ENCODE measurements at places on chromosomes 3 and 15.

GRCh38 chr3:119395923-119396358 is 67.5 kb downstream of the TMEM39A start:
- DNase-seq: no peak

GRCh38 chr3:145182196-145182911 is 978.6 kb downstream of the PLOD2 start:
- DNase-seq: peak; percentile 10

GRCh38 chr3:157027861-157028745 is 131.8 kb downstream of the CCNL1 start:
- DNase-seq: peak; percentile 3

- peak; percentile 54 for DNase-seq
Observed at GRCh38 chr3:48561045-48561736, 2.4 kb downstream of the UCN2 start.

GRCh38 chr3:11085093-11085840 is 69.0 kb upstream of the HRH1 start:
- DNase-seq: peak; percentile 47

DNA sequence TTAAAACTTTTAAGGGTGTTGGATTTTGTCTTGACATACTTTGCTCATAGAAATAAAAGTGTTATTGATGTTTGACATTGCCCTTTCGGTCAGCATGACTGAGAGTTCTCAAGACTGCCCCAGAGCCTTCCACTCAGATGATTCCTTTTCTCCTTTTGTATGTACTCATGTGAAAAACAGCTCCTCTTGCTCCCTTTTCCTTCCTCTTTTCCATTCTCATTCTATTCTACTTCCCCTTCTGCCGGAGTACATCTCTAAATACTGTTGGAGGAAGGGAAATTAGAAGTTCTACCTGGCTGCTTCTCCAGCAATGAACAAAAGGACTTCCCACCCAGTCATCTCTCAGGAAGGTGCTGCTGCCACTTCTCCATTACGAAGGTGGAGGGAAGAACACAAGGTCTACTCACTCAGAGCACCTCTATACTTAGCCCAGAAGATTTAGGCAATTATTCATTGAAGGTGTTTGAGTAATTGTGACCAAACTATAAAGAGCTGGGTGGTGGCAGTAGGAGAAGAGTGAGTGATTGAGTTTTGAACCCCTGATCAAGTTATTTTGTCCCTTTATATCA is 163.8 kb upstream of the MBNL1 start:
- no peak for DNase-seq

DNA sequence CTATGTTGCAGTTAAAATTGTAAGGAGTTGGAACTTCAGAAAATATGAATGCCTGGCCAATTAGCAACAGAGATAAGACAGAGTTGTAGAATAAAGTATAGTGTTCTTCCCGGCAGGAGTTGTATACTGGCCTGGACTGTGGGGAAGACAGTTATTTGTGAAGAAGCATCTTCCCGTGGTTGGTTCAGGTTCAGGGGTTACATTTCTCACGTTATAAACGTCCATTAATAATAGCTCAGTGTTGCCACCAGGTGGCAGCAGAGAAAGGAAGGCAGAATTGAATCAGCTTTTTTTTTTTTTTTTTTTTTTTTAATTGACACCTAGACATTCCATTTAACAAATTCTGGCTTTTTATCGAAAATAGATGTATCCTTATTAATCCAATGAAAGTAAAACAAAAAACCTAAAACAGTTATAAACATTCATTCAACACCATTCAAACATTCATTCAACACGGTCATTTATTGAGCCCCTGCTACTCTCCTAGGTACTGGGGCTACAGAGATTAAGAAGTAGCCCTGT is 66.4 kb upstream of the NR2E3 start:
- peak; percentile 49 for DNase-seq

DNA sequence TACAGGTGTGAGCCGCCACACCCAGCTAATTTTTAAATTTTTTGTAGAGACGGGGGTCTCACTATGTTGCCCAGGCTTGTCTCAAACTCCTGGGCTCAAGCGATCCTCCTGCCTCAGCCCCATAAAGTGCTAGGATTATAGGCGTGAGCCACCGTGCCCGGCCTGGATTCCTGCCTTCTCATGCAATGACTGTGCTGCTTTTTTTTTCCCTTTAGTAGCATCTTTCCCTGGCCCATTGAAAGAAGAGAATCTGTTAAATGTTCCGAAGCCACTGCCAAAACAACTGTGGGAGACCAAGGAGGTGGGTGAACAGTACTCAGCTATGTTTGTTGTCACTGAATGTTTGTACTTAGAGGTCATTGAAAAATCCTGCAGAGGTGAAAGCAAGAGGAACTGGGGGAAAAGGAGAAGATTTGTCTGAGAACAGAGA is 88.0 kb downstream of the CRTC3 start:
- no peak for DNase-seq

DNA sequence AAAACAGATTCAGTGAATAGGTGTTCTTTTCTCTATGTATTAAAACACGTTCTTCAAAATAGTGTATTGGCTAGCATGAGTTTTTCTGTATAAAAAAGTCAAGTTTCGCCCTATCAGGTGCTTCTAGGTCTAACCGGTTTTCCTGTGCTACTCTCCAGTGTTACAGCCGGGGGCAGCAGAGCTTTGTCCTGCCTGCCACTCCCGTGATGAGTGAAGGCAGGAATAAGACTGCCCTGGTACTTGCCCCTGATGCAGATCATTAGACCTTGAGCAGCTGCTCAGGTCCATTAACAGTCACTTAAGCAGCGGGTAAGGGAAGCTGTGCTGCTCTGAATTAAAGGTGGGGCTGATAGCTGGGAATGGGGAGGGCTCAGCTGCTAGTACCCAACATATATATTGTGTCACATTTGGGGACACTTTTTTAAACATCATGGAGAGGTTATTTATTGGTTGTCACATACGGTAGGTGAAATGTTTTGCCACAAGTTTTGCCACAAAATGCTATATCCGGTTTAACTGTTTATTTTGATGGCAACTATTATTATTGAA is 1.3 kb upstream of the UNC13C start:
- peak; percentile 1 for DNase-seq

GRCh38 chr3:128735287-128735686 is 9.3 kb downstream of the RAB7A start:
- DNase-seq: no peak

DNA sequence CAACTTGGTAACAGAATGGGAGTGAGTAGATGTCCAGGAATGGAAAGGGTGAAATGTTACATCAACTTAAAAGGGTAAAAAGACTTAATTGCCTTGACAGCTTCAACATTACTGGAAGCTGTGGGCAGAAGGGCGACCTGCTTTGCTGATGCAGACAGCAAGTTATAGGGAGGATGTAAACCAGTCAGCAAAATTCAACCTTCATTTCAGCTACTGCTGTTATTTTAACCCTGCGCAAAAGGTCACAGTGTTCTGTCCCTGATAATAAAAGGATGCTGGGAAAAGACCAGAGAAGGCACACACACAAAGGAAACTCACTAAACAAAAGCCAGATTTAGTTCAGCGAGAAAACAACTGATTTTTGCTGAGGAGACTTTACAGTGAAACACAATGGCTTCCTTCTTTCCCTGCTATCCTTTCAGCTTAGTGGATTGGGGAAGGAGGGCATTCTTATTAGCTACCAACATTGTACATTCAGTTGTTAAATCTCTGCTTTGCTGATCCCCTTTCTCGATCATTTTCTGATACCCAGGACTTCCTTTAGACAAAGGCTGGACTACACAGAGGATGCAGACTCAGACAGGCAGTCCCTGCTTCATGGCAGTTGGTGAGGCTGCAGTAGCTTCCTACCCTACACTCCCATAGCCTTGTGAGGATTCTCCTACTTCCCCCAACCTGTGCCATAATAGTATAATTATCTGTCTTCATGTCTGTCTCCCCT is 62.0 kb downstream of the P3H2 start:
- peak; percentile 60 for DNase-seq

GRCh38 chr3:182349051-182349450 is 444.3 kb upstream of the ATP11B start:
- no peak for DNase-seq

DNA sequence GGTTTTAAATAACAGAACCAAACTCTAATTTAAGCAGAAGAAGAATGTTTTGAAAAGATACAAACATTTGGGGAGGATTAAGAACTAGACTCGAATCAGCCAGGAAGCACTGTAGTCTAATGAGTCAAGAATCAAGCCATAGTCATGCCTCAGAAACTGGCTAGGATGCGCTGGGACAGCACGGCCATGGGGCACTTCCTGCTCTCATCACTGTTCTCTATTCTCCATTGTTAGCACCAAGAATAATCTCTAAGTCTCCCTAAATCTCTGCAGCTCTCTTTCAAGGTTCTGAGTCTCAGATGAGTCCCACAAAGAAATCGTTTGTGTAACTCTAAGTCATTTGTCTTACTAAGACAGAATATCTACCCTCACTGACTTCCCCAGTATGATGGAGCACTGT is 399.0 kb upstream of the KCNMB2 start:
- peak; percentile 29 for DNase-seq

DNA sequence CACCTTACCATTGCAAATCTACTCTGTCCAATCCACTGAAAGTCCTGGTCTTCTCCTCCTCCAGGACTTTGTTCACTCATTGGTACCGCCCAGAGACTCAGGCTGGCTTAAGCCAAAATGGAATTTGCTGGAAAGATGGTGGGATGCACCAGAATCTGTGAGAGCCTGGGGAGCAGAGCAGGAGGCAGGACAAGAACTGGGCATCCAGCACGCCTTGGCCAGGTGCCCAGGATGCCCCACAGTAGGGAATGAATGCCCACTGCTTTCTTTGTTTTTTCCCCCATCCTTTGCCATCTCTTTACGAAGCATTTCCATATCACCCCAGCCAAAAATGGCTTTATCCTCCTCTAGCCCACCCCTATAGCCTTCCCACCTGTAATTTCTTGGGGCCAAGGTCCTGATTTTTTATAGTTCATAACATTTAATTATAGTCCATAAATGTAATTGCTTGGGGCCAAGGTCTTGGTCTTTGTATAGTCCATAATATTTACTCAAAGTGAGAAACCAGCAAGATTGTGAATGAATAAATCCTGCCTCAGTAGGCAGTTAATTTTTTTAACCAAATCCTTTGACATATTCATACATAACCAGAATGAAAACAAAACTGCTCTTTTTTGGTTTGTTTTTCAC is 23.3 kb upstream of the IREB2 start:
- DNase-seq: no peak

GRCh38 chr15:37053166-37053565 is 47.2 kb downstream of the MEIS2 start:
- peak; percentile 72 for DNase-seq

DNA sequence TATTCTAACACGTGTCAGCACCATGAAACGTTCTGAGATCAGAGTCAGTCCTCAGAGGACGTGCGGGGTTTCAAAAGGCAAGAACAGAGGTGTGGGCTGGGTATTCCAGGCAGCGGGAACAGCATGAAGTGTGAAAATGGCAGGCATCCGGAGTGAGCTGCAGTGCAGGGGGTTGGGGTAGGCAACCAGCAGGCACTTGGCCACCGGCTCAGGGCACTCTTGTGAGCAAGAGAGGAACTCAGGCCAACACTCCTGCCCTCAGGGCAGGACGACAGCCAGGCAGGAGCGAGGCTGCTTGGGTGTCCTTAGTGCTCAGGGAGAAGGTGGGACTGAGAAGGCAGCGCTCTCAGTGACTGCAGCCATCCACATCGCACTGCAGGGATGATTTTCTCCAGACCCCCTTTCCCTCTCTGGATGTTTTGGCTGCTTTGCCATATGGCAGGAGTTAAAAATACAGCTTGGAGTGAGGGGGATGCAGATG is 151.1 kb downstream of the NUP210 start:
- no peak for DNase-seq

GRCh38 chr3:133895208-133896001 is at the start of gene RAB6B:
TSS of gene RAB6B (minus strand) at chr3:133895882. CDS start at chr3:133895466, 416 bp downstream.
- DNase-seq: peak; percentile 46

DNA sequence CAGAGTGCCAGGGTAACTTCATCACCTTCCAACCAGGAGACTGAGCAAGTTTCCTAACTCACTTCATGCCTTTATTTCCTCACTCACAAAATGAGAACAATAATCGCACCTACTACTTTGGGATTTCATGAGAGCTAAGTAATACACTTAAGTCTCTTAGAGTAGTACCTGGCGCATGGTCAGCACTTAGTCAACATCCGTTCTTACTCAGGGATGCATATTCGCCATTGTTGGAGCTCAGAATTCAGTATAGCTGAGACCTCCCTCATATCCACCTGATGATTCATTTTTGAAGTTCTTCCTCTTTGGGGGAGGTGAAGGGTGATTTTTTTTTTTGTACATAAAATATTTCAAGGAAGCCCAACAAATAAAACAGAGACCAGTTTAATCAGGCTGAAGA is 188.2 kb downstream of the AGBL1 start:
- DNase-seq: no peak

DNA sequence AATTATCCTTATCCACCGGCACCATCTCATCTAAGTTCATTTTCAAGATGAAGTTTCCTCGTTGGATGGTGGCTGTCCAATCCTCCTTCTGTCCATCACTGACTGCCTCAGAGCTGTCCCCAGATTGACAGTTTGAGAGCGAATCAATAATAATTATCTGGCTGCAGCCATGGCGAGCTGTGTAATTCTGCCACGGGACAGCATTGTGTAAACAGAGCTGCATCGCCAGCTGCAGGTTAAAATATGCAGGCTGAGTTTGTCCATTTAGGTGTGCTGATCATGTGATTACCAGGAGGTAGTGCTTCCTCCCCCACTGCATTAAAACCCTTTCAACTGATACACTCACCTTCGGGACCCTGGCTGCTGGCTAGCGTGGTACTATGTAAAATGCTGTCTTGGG is 461.9 kb upstream of the ONECUT1 start:
- no peak for DNase-seq

GRCh38 chr3:18442756-18443664 is 17.9 kb upstream of the SATB1 start:
- DNase-seq: peak; percentile 1

DNA sequence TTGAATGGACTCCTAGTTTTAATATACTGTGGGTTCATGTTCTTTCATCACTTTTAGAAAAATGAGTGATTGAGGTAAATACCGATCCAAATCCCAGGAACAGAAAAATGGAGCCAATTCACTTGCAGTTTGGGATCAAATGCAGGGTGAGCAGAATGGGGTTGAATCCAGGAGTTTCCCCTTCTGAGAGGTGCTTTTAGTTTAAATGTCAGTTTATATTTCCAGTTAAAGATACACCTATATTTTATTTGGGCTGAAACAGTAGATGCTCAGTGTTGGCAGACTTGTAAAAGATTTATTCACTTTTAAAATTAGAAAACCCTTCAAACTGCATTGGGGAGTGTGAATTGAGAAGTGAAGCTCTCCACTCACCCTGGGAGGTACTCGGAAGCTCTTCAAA is 2.6 kb downstream of the TRIM71 start:
- no peak for DNase-seq

DNA sequence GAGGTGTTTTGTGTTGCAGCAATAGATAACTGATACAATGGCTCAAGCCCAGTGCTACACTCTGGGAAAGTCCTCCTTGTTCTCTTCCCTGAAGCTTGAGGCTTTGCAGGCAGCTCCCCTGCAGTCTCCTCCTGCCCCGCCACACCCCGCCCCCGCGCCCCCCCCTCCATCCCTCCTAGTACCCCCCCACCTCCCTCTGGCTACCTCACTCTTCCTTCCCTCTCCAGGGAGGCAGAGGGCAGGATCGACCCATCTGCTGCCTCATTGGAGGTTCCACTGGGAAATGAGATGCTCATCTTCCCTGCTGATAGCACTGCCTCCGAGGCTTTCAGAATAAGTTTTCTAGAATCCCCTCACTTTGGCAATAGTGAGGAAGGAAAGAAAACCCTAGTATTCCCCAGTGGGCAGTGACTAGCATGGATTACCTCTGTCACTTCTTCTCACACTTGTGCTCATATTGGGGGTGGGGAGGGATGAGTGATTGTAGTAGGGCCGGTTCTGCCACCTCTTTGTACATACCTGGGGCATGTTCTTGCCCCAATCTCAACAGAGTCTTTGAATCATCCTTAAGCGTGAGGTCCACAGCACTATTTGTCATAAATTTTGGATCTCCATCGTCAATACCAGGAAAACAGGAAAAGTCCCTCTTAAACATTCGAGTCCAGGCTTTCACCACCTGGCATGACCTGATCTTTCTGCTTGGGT is 16.3 kb upstream of the RAB7A start:
- no peak for DNase-seq
